Activated CD4-positive, CD25-positive, alpha-beta regulatory T cell treated with anti-CD3 and anti-CD28 coated beads, Interleukin-2, amount 50 U/mL, for 16 hours (primary cell): ENCODE measurements at places on chromosomes 16 and 17.

GRCh38 chr17:8490256-8491023, 54.8 kb downstream of the NDEL1 start:
- DNase-seq: no peak

- no peak for DNase-seq
Measured at GRCh38 chr16:89444151-89444723, 46.1 kb downstream of the ANKRD11 start.

DNA sequence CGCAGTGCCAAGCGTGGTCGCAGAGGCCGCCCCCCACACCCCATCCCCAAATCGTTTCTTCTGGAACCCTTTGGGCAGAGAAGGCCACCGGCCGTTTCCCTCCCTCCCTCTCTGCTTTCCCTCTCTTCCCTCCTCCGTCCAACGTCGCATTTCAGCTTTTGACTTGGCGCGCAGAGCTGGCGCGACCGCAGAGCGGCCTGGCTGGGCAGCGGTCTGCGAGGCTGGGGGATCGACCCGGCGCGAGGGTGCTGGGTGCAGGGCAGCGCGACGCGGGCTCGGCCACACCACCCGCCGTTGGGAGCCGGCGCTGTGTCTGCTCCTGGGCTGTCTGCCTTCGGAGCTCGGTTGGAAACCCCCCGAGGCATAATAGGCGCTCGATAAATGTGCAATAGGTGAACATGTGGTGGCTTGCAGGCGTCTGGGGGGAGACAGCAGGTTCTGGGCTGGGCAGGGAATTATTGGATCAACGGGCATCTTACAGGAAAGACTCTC, 2.8 kb upstream of the NTN3 start:
- DNase-seq: no peak

DNA sequence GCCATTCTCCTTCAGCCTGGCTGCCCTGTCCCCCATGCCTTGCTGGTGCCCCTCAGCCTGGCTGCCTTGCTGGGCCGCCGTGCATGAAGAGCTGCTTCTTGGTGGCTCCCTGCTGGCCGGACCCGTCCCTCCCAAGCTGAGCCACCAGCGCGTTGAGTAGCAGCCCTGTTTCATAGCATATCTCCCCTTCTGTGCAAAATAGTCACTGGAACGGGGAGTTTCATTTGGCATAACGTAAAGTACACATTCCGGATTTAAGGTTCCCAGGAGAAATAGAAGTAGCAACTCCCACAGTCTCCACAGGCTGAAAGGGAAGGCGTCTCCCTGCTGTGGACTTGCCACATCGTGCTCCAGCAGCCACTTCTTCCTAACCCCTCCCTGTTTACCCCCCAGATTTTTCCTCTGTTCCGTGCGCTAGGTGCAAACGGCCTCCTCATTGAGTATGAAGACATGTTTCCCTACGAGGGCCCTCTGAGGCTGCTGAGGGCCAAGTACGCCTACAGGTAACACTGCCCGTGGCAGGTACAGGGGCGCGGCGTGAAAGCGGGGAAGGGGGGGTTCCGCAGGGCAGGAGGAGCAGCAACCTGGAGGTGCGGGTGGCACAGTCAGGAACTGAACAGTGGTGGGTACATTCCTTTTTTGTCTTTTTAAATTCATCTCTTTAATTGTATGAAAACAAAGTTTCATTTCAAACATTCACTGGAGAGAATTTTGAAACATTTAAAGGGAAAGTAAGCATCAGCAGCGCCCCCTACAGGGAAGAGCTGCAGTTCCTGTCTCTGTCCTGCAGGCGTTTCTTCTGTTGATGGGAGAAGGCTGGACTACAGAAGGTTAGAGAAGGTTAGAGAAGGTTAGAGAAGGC, 5.8 kb upstream of the OGFOD3 start:
- no peak for DNase-seq

DNA sequence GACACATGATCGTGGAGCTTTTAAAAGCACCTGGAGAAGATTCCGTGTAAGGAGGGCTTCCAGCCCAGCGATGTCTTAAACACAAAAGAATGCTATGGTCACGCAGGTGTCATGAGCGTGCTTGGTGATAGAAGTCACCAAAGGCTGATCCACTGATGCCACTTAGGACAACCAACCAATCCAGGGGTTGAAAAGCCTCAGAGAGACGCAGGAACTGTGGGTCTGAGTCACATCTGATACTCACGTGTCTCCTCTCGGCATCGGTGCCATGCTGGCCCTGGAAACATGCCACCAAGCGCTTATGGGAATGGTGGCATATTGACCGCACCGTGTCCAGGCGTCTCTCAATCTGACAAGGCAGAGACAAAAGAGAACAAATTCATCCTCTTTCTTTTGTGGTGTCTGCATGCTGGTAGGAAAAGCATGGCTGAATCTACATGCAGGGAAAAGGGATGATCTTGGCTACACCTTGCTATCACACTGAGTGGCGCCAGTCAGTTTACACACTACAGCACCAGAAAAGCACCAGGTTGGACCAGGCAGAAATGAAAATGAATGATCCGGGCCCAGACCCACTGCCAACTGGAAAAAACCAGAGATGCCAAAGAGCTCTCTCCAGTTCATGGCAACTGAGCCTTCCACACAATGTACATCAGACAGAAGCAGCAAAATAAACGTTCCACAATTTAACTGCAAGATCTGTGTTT, 38.0 kb downstream of the ARHGAP17 start:
- DNase-seq: no peak

DNA sequence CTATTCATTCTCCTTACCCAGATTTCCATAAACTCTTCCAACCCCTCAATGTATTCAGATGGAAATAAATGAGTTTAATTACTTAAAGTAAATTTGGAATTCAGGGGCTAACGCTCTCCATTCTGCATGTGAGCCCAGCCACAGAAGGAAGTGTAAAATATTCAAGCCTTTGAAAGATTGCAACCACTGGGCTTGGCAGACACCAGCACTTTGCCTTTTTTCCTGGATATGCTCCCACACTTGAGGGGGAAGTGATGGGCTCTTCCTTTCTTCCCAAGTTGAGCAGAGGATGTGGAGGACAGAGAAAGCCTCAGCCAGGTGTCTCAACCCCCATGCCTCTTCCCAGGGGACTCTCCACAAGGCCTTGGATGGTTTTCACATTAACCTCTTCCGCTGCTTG, 825.1 kb upstream of the EEF2KMT start:
- DNase-seq: no peak

DNA sequence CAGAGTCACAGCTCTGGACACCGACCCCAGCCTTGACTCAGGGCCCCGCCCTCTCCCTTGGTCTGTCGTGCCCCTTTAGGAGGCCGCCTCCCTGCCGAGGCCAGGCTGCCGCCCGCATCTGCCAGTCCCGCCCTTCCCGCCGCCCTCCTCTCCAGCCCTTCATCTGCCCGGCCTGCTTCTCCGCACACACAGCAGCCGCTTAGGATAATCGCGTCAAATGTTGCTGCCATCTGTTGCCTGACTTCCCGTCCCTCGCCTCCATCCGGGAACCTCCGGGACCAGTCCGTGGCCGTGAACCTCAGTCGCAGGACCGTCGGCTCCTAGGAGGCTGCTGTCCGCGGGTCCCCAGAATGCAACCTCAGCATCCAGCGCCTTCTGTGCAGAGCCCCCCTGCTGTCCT, 11.9 kb downstream of the GSE1 start:
- DNase-seq: no peak

DNA sequence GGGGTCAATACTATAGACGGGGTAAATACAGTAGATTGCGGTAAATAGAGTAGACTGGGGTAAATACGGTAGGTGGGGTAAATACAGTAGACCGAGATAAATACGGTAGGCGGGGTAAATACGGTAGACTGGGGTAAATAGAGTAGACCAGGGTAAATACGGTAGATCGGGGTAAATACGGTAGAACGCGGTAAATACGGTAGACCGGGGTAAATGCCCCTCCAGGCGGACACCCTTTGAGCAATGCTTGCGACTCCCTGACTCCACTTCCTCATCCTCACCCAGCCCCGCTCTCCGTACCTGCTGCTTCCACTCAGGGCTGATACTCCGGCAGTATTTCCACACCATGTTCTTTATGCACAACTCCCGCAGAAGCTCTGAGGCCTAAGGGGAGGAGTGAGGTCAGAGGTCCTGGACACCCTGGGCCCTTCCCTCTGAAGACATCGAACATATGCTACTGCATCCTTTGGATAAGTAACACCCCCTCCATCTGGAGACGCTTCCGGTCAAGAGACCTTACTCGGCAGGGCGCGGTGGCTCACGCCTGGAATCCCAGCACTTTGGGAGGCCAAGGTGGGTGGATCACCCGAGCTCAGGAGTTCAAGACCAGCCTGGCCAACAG, 13.3 kb upstream of the CRK start:
- no peak for DNase-seq

DNA sequence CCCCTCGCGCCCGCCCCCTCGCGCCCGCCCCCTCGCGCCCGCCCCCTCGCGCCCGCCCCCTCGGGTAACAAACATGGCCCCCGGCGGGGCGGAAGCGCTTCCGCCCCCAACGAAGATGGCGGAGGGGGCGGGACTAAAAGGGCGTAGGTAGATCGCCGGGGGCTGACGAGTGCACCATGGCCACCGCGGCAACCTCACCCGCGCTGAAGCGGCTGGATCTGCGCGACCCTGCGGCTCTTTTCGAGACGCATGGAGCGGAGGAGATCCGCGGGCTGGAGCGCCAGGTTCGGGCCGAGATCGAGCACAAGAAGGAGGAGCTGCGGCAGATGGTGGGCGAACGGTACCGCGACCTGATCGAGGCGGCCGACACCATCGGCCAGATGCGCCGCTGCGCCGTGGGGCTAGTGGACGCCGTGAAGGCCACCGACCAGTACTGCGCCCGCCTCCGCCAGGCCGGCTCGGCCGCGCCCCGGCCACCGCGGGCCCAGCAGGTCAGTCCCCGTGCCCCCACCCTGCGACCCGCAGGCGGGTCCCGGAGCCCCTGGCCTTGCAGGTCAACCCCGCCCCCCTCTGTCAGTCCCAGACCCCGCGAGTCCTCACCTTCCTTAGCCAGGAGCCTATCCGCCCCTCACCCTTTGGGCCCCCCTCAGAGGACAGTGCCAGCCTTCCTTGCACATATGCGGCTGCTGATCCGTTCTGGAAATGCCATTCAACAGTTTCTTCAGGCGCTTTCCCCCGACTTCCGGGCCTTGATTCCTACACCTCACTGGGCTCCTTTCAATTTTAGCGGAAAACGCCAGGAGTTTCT, at the start of gene COG1:
Gene COG1 (plus strand): TSS at position 162 of the 808 bp plus-strand sequence. CDS start 15 bp downstream, at position 177.
- DNase-seq: peak; percentile 84

GRCh38 chr16:69234460-69234859, 47.5 kb downstream of the SNTB2 start:
- no peak for DNase-seq

GRCh38 chr17:17621254-17621653, 29.7 kb upstream of the PEMT start:
- DNase-seq: no peak

GRCh38 chr17:64531955-64532371, 25.2 kb downstream of the CEP95 start:
- DNase-seq: no peak

- DNase-seq: no peak
Measured at GRCh38 chr16:70433458-70434103, 5.3 kb downstream of the ST3GAL2 start.

DNA sequence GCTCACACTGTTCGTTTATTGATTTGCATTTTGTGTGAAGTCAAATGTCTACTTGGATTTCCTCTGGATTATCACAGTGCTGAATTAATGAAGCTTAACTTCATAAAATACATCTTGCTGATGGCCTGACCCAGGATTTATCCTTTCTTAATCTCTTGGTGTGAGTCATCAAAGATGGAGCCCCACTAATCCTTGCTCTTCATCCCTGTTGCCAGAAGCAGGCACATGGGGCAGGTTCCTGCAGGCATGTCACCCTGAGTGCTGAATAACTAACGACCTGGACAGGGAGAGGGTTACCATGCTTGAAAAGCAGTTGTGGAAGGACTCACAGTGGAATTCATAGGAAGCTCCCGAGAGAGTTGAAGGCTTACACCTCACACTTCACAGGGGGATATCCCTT, 56.0 kb upstream of the FA2H start:
- no peak for DNase-seq

GRCh38 chr17:60971515-60972369, 294.1 kb downstream of the BCAS3 start:
- DNase-seq: no peak

DNA sequence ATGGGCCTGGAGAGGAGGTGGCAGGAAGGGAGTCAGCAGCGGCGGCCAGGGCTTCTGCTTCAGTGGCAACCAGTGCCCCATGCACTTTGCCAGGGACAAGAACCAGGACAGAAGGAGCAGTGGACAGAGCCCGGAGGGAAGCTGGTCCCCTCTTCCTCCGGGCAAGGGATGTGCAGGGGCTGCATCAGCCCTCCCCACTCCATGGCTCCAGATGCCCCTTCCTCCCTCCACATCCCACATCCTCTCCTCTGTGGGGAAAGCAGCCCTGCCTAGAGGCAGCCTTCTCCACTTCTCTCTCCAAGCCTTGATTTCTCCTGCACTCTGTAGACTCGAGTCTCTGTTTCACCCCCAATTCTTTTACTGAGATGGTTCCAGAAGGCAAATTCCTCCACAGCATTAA, 50.4 kb downstream of the AIPL1 start:
- DNase-seq: no peak

- DNase-seq: no peak
Measured at GRCh38 chr16:10812312-10813098, 6.1 kb downstream of the TVP23A start.

DNA sequence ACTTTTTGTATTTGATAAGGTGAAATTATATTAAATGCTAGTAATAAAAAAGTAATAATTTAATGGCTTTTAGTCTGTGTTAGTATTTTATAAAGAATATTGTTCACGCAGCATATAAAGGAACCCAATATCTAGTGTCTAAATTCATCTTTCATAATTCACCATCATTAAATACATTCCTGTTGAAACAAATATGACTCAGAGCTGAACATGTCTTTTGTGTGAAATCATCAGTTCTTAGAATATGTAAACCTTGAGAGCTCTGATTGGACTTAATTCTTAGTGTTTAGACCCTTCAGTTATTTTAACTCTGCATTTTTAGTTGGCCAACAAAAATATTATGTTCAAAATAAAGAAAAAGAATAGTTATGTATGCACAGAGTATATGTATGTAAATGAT, 71.8 kb downstream of the ABHD15 start:
- DNase-seq: no peak

DNA sequence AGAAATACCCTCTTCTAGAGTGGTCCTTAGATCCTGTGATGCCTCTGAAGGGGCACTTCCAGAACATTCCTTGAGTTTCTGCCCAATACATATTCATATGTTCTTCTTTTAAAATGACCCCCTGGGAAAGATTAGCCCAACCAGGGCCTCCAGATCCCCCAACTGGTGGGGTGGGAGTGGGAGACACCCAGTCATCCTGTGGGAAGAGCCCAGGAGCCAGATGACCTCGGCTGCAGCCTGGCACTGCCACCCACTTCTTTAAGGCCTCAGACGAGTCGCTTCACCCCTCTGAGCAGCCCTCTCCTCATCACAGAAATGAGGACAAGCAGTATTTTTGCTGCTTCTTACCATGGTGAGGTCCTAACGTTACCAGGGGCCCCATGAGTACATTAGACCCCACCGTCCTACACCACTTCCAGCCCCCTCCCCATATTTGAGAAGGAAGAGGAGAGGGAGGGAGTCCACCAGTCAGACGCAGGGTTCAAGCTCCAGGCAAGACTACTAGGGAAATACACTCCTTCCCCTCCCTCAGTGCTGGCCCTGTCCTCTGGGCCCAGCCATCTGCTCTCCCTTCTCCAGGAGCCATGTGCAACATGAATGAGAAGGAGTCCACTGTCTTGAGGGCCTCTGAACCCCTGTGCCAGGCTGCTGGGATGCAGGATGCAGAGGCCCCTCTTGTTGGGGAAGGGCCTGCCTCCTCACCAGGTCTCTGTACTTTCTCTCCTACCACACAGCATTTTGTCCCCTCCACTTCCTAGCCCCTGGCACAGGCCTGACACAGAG, 11.8 kb downstream of the MPO start:
- DNase-seq: no peak

GRCh38 chr17:66950886-66951604, 13.5 kb upstream of the CACNG4 start:
- no peak for DNase-seq

- DNase-seq: no peak
Measured at GRCh38 chr16:48556243-48556912, 53.6 kb downstream of the N4BP1 start.
